A549 treated with AZD2906 at 1 μM for 4 hours (cell line): ENCODE measurements at places on chromosomes 13 and 19. TPM values are rescaled to one million over a fixed set of nuclear protein-coding genes. Genes with fewer than 3 reads are reported as not detected.

TNNI3 gene
- 5.9 to 8.2 TPM (median 7.5 TPM) in 5 replicates for total RNA-seq

PTGER1 gene
- total RNA-seq = 0.07 to 0.15 TPM (median 0.12 TPM) in 3 of 5 replicates, not detected in the others

ZNF846 gene
- 0.66 to 1.7 TPM (median 0.80 TPM) in 5 replicates for total RNA-seq

PRSS57 gene
- 0.17 to 0.18 TPM in 2 of 5 replicates, not detected in the others for total RNA-seq

DENND1C gene
- total RNA-seq = 0.08 to 0.25 TPM (median 0.22 TPM) in 5 replicates

MYO1F gene
- 0.22 to 0.37 TPM (median 0.29 TPM) in 5 replicates for total RNA-seq

CYP4F2 gene
- total RNA-seq = 0.05 to 0.24 TPM (median 0.11 TPM) in 5 replicates

LIM2 gene
- not detected in 5 replicates for total RNA-seq

NANOS3 gene
- 2.1 to 3.6 TPM (median 2.8 TPM) in 5 replicates for total RNA-seq

LENG8 gene
- 66.9 to 121 TPM (median 106 TPM) in 5 replicates for total RNA-seq

LHFPL6 gene
- total RNA-seq = 6.6 to 8.7 TPM (median 8.0 TPM) in 5 replicates

LILRA1 gene
- total RNA-seq = not detected in 5 replicates
